ENCODE measurements at places on chromosomes 16 and 17. TPM values are rescaled to one million over a fixed set of nuclear protein-coding genes. Genes with fewer than 3 reads are reported as not detected.
A peak's percentile ranks its signal among the peaks of the same experiment; 100 is the strongest.

The CRYM gene
- total RNA-seq: not detected

The SCGB1C2 gene
- not detected for total RNA-seq

The KRT25 gene
- not detected for total RNA-seq

- DNase-seq: peak; percentile 39
Measured at GRCh38 chr16:66928702-66929388, 3.5 kb upstream of the RRAD start.

GRCh38 chr16:88353232-88353631, 29.5 kb upstream of the ZNF469 start:
- DNase-seq: no peak

GRCh38 chr17:61219460-61219859, 180.2 kb upstream of the TBX2 start:
- DNase-seq: peak; percentile 12

- DNase-seq: no peak
Measured at GRCh38 chr16:9264067-9264466, 172.6 kb downstream of the HAPSTR1 start.

DNA sequence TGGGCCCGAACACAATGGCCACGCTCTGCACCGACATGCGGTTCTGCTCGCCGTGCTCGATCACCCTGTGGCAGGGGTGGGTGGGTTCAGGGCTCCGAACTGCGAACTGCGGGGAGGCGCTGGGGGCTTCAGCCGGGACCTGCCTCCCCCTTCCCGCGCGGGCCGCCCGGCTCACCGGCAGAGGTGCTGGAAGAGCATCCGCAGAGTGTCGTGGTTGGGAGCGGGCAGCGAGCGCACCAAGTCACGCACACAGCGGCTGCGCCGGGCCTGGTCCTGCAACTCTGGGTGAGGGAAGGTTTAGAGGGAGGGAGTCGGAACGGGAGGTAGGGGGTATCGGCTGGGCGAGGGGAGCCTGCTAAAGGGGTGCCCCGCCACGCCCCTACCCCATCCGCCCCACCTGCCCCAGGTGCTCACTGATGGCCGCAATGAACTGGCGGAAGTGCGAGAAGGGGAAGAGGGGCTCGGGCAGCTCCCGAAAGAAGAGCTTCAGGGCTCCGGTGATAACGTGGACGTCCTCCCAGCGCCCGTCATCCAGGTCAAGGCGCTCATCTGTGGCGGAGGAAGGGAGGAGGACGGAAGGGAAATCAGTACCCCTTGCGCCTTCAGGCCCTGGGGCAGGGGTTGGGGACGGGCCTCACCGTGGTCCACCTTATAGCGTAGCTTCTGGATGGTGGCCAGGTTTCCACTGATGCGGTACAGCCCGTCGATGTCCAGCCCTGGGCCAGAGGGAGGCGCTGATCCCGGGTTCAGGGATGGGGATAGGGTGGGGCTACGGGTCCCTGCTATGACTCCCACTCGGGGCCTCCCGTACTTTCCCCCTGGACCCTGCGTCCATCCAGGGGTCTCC, 36.9 kb downstream of the ARHGAP27 start:
- no peak for DNase-seq

Data from thyroid gland (tissue), 4 donors.